ENCODE measurements at places on chromosomes 6 and 20.

DNA sequence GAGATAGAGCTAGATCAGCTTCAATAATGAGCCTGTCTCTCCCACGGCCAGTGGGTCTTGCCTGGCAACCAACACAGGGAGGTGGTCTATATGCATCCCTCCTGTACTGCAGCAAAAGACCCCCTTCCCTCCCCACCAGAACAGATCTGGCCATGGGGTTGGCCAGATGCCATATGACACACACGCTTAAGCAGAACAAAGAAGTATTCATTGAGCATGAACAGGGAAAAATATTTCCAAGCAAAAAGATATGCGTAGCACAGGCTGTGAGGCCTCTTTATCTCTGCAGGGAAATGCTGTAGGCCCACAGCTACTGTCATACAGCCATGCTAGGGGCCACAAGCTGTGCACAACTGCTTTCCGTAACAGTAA is 73.4 kb upstream of the NRSN1 start:
- DNase-seq, result no peak

DNA sequence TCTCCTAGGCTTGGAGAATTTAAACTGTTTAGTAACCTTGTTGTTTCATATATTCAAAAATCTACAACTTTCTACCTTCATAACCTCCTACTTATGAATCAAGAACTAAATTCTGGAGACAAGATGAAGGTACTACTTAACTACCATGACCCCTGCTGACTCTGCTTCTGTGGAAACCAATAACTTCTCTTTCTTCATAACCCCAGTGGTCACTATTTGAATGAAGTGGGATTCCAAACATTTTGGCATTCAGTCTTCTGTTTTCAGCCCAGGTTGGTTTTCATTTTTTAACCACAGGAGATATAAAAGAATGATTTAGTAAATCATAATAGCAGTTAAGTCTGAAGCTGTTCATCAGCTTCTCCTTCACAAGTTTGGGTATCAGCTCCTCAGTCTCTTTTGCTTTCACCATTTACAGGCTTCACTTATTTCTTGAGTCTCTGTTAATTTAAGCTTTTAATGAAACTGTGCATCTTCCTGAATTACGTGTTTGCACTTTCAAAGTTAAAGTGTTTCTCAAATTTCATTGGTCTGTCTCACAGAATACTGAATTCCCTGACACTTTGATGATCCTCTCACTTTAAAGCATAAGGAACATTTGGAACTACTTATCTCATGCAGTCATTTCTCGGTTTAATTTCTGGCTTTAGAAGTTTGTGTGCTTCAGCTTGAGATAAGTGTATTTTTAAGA is 9.5 kb downstream of the SENP6 start:
- no peak for DNase-seq

DNA sequence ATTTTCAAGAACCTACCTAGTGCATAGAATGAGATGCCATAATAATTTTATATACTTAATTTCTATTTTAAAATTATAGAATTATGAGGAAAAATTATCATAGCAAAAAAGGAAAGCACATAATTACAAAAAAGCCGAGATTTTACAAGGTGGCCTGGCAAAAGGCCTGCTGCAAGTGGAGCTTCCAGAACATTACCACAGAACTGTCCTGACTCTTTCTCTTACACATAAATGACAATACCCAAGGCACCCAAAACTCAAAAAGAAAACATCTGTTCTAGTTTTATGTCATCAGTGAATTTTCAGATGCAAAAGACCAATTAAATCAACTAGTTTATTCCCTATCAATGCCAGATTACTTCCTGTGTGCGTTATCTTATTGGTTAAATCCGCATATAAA is 74.2 kb downstream of the FILIP1 start:
- no peak for DNase-seq

DNA sequence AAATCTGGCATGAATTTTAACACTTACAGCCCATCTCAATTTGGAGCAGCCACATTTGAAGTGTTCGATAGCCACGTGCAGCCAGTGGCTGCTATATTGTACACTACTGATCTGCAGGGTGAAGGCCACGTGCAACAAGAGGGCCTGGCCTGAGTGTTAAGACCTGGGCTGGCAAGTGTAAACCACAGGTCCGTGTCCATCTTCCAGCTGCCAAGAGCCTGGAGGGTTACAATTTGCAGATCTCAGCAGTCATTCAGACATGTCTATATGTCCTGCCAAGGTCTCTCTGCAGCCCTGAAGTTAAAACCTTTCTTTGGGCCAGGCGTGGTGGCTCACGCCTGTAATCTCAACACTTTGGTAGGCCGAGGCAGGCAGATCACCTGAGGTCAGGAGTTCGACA is 14.1 kb downstream of the SGK2 start:
- no peak for DNase-seq

GRCh38 chr6:132414322-132414721 is 13.0 kb upstream of the MOXD1 start:
- no peak for DNase-seq

DNA sequence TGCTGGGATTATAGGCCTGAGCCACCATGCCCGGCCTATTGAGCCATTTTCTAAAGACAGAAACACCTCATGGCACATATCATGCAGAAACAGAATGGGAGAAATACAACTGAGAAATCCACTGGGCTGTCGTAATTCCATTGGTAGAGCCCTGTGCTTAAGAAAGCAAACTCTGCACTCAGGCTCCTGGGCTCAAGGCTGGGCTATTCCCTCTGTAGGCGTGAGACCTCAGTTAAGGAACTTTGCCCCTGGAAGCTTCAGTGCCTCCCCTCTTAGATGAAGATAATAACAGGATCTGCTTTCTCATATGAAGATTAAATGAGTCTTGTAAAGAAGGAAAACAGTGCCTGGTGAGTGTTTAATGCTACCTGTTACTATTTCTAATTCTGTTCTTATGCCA is 120.3 kb downstream of the PXDC1 start:
- DNase-seq, result no peak

- no peak for DNase-seq
Observed at GRCh38 chr6:16698997-16699868, 62.0 kb downstream of the ATXN1 start.

DNA sequence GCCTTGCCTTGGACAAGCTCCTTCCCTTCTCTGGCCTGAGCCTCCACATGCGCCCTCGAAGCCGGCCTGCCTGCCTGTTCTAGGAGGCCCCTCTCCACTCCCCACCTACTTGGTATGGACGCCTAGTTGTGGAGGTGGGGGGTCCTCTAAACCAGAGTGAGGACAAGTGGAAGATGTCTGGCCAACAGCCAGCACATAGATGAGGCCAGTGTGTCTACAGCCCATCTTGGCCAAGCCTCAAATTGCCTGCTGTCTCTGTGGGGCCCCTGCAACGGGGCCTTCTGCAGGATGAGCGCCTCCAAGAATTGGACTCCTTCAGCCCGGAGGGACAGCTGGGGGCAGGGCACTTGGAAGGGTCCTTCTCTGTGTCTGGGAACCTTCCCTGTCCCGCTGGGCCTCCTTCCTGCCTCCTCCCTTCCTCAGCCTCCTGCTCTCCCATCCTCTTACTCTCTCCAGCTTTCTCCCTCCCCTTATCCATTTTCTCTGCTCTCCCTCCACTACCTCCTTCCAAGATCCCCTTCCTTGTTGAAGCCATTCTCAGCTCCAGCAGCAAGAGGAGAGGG is 1.6 kb downstream of the MDFI start:
- no peak for DNase-seq

DNA sequence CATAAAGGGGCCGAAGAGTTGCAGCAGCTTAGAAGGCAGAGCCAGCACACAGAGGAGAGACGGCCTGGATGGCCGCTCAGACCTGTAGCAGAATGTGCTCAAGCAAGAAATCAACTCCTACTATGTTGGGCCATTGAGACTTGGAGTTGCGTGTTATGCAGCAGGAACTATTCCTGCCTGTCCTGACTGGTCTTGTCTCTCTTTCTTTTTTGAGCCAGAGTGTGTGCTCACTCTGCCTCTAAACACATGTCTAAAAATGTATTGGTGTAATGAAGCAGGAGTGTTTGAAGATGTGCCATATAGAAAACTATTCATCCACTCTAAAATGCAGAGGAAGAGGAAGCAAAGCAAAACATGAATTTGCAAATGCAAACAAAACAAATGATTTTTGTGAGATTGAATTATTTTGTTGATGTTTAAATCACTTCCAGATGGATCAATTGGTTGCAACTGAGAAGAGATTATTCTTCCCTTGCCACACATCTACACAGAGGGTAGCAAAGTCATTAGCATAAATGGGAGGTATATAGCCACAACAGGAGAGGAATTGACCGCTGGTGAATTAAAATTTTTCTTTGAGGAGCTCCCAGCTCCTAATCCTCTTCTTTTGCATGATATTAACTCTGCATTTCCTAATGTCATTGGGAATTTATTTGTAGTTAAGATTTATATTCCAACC is 20.4 kb upstream of the SYNJ2 start:
- no peak for DNase-seq

- DNase-seq, result no peak
Observed at GRCh38 chr6:82573254-82573972, 209.8 kb downstream of the TPBG start.

DNA sequence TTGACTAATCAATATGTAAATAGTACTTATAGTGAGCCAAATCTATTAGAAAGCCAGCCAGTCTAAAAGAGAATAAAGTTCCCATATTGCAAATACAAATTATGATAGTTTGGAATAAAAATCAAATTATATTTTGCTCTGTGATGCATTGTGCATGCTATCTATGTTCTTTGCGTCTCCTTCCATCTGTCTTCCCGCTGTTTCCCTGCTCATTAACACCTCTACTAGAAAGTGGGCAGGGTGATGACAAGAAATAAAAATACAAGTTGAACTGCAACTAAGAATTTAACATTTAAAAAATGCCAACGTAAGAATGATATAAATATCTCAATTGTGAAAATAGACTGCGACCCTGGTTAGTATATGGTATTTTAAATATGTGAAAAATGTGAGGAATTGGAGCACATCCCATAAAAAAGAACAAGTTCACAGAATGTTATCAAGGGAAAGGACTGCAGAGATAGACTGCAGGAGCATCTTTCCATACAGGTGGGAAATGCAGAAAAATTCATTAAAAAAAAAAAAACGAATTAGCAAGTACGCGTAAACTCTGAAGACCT is 157.6 kb upstream of the PDE7B start:
- DNase-seq, result no peak

DNA sequence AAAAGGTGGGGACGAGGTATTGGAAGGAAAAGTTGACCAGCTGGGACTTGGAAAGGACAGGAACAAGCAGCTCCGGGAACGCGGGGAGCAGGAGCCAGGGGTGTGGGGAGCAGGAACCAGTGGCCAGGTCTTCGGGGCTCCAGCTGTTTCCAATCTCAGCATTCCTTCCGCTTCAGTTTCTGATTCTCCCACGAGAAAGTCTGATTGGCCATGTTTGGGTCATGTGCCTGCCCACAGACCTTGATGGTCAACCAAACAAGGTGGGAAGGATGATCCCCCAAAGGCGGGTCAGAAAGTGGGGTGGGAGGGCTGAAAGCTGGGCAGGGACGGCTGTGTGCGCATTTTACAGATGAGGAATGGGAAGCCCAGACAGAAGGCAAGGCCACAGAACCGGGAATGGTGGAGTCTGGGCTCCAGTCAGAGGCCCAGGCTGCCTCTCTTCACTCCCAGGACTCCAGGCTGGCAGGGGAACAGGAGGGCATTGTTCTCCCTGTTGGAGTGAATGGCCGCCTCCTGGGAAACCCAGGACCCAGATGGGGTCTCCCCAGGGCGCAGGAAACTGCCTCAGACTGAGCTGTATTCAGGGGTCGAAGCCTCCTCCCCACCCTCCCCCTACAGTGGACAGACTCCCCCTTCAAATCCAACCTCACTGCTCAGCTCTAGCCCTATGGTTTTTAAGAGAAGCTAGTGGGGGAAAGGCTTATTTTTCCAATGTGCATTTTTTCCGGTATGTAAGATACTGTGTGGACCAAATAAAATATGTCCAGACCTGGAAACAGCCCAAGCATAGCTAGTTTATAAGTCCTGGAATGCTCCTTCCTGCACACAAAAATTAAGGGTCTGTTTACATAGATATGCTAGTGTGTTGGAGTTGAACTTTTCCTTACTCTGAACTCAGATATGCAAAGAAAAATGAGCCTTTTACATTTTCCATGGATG is 12.2 kb upstream of the PTGIS start:
- DNase-seq, result no peak

GRCh38 chr20:10219452-10219791 is 792 bp downstream of the SNAP25 start:
- DNase-seq, result peak; percentile 67

GRCh38 chr6:93624408-93624807 is 205.0 kb upstream of the EPHA7 start:
- no peak for DNase-seq
